ENCODE measurements at places on chromosomes 13 and 19. TPM values are rescaled to one million over a fixed set of nuclear protein-coding genes. Genes with fewer than 3 reads are reported as not detected.

Gene SLITRK6
- total RNA-seq: 4.0 TPM

Gene LPAR6
- 5.2 TPM for total RNA-seq

Gene ZNF90
- total RNA-seq: 5.2 TPM

Gene KIR3DL1
- not detected for total RNA-seq

Gene PLIN4
- 0.96 TPM for total RNA-seq

Gene LILRA1
- total RNA-seq: not detected

Gene HNRNPL
- total RNA-seq: 221 TPM

Measured in epithelial cell of alveolus of lung (primary cell).